ENCODE measurements at places on chromosomes 4 and X. TPM values are rescaled to one million over a fixed set of nuclear protein-coding genes. Genes with fewer than 3 reads are reported as not detected.

TMEM156 gene
- not detected for total RNA-seq

MFAP3L gene
- 6.5 TPM for total RNA-seq

GC gene
- not detected for total RNA-seq

SMIM10L2A gene
- total RNA-seq, result 0.73 TPM

XAGE1A gene
- total RNA-seq, result not detected

RXFP1 gene
- 1.6 TPM for total RNA-seq

SPANXD gene
- total RNA-seq, result not detected

SLC16A2 gene
- total RNA-seq, result 29.9 TPM

CENPVL2 gene
- not detected for total RNA-seq

MAGEA9B gene
- not detected for total RNA-seq

BEX2 gene
- total RNA-seq, result 0.73 TPM

EREG gene
- total RNA-seq, result 0.61 TPM

TSPAN6 gene
- total RNA-seq, result 23.7 TPM

WDR17 gene
- 3.2 TPM for total RNA-seq

FAT1 gene
- 334 TPM for total RNA-seq

DUX4 gene
- total RNA-seq, result not detected

SLC7A11 gene
- 43.5 TPM for total RNA-seq

IL2RG gene
- total RNA-seq, result not detected

NDNF gene
- total RNA-seq, result 11.8 TPM

CLGN gene
- total RNA-seq, result 1.2 TPM

FBXW7 gene
- 73.6 TPM for total RNA-seq

CDKL5 gene
- 7.3 TPM for total RNA-seq

FAM236C gene
- not detected for total RNA-seq

PDGFC gene
- total RNA-seq, result 50.8 TPM

RENBP gene
- total RNA-seq, result 5.5 TPM

CFAP97 gene
- 49.2 TPM for total RNA-seq

SLC39A8 gene
- 31.9 TPM for total RNA-seq

CFAP99 gene
- total RNA-seq, result not detected

GAB3 gene
- 0.12 TPM for total RNA-seq

LRRC66 gene
- total RNA-seq, result 0.36 TPM

FHIP1A gene
- 0.85 TPM for total RNA-seq

NDP gene
- 2.8 TPM for total RNA-seq

TMEM47 gene
- 219 TPM for total RNA-seq

NLGN3 gene
- 0.49 TPM for total RNA-seq

CTAG2 gene
- total RNA-seq, result not detected

GPC3 gene
- total RNA-seq, result not detected

SLIT2 gene
- 110 TPM for total RNA-seq

NAP1L2 gene
- 0.24 TPM for total RNA-seq

VCX gene
- not detected for total RNA-seq

PASD1 gene
- not detected for total RNA-seq

ETDA gene
- total RNA-seq, result not detected

SPANXA2 gene
- not detected for total RNA-seq

ALG13 gene
- total RNA-seq, result 40.3 TPM

TCEAL6 gene
- total RNA-seq, result not detected

BGN gene
- 39.8 TPM for total RNA-seq

SLITRK2 gene
- total RNA-seq, result not detected

ZNF275 gene
- 20.2 TPM for total RNA-seq

GAGE1 gene
- total RNA-seq, result not detected

MTMR1 gene
- total RNA-seq, result 24.7 TPM

KIAA1210 gene
- 0.12 TPM for total RNA-seq

GAGE12F gene
- total RNA-seq, result not detected

WNK3 gene
- 4.9 TPM for total RNA-seq

SPANXA1 gene
- not detected for total RNA-seq

PAGE1 gene
- total RNA-seq, result not detected

PDE5A gene
- total RNA-seq, result 9.0 TPM

ATP10D gene
- 46.5 TPM for total RNA-seq

MAGEB2 gene
- not detected for total RNA-seq

OTUD5 gene
- 33.3 TPM for total RNA-seq

SLC49A3 gene
- total RNA-seq, result 8.5 TPM

Data from hair follicle dermal papilla cell (primary cell).